ENCODE measurements at places on chromosomes 7 and 10.

GRCh38 chr10:6162589-6163356 lies 40.0 kb upstream of the PFKFB3 start:
- DNase-seq: peak; percentile 30

DNA sequence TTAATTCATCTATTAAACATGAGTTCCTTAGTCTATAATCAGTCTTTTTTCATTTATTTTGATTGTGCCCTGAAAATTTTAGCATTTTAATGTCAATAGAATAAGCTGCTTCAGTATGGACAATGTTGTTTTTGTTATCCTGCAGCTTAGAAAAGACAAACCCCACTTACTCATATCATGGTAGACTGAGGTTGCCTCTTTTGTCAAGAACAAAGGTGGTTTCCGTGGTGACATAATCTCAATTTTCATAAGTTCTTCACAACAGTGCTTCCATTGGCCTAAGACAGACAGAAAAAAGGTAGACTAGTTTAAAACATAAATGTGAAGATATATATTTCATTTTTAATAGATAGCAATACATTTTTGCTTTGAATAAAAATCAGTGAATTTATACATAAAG lies 69.1 kb downstream of the RTKN2 start:
- DNase-seq: no peak

- no peak for DNase-seq
These were observed 23.6 kb upstream of the FGL2 start for GRCh38 chr7:77223261-77223660.

GRCh38 chr7:135853499-135853898 lies 104.9 kb upstream of the FAM180A start:
- DNase-seq: no peak

- DNase-seq: no peak
These were observed 221.0 kb upstream of the FZD1 start for GRCh38 chr7:91043186-91043585.

- no peak for DNase-seq
These were observed 135.7 kb downstream of the AVL9 start for GRCh38 chr7:32631021-32631420.

DNA sequence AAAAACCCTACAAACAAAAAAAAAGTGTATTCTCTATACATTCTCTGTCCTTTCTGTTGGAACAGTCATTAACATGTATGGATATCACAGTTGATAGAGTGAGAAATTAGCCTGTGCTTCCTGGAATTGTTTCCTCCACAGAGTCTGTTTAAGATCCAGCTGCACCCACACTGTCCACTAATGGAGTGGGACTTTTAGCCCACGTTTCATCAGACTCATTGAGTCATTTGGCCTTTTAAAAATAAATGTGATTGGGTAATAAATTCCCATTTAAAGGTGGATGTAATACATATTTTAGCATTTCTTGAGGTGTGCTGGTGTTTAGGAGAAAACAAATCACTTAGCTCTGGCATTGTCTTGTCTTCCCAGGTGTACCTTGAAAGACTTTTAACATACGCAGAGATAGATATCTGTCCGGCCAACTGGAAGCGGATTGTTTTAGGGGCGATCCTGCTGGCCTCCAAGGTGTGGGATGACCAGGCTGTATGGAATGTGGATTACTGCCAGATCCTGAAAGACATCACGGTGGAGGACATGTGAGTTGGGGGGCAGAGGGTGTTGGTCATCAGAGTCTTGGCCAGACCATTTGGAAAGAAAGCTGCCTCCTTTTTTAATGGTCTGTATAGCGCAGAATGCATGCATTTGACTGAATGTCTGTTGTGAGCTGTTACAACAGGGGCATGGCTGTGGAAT lies 52.3 kb upstream of the GJD4 start:
- no peak for DNase-seq

- no peak for DNase-seq
These were observed 18.3 kb downstream of the ZDHHC16 start for GRCh38 chr10:97464226-97464625.

GRCh38 chr10:117964536-117964935 lies 82.2 kb downstream of the RAB11FIP2 start:
- DNase-seq: no peak

DNA sequence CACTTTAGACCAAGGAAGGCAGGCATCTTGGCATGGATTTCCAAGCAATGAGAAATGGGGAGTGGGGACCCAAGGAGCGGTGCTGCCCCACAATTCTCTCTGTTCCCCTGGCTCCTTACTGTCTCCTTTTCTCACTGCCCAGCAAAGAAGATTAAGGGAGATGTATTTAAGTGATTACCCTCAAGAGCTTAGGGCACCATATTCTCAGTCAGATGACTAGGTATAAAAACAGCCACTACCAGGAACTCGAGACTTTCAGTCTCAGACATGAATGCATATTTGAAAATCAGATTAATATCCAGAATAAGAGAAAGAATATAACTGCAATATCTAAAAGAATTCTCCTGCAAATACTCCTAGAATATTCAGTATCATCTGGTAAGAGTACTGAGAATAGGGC lies at the start of gene ABLIM1:
ABLIM1 (minus strand) TSS at position 101 of the 400 bp plus-strand sequence; CDS start at position 26, 75 bp downstream.
- DNase-seq: no peak

DNA sequence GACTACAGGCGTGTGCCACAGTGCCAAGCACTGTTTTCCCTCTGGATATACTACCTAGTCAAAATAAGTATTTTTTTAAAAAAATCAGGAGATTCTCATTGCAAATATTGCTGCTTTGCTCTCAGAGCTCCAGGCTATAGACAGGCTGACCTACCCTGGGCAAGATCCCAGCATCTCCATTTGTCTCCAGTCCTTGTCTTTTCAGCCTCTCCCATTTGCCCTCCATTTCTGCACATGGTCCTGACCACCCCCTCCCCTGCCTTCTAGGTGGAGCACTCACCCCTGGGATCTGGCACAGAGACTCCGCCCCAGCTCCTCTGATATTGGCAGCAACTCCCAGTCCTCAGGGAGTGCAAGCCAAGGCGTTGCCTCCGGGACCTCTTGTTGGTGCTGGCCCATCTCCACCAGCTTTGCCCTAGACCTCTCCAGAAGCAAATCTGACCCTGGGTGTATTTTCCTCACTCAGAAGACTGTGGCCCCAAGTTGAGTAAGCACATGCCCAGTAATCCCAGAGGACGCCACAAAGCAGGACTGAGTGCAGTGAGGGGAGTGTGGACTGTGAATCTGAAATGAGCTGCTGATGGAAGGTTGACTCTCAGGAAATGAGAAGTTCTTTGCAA lies 120.6 kb downstream of the MTPAP start:
- DNase-seq: no peak

DNA sequence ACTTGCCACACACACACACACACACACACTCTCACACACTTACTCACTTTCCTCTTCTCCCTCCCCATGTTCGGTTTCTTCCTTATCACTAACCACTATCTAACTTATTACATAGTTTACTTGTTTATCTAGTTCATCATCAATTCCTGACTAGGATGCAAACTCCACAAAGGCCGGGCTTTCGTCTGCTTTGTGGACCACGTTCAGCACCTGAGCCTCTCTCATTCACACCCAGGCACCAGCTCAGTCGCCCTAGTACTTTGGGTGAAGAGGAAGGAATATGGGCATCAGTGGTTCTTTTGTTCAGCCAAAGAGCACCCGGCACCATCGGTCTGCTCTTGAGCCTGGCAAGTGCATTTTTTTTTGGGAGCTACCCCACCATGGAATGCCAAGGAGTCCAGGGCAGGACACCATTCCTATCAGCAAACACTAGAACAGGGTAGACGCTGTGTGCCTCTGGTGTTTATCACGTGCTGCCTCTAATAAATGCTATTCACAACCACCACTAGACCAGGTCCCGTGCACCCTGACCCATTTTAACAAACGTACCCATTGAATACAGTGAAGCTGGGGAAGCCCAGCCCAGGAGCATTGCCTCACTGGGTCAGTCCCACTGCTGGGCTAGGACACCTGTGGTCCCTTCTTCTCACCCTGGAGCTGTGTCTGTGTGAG lies 2.2 kb downstream of the C10orf67 start:
- no peak for DNase-seq

DNA sequence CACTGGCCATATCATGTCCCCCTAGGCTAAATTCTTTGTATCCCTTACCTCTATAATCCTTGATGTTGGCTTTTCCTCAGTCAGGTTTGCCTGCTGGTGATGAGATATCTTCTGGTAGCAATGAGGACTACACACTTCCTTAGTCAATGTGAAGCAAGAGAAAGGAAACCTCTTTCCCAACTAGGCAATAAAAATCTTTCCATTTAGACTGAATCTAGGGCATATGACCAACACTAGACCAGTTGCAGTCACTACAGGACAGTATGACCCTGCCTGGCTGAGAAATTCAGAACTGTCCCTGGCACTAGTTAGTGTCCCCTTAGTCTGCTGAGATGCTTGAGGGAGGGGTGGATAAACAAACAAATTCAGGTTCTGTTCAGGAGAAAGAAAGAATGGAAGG lies 142.6 kb downstream of the RNLS start:
- DNase-seq: no peak

DNA sequence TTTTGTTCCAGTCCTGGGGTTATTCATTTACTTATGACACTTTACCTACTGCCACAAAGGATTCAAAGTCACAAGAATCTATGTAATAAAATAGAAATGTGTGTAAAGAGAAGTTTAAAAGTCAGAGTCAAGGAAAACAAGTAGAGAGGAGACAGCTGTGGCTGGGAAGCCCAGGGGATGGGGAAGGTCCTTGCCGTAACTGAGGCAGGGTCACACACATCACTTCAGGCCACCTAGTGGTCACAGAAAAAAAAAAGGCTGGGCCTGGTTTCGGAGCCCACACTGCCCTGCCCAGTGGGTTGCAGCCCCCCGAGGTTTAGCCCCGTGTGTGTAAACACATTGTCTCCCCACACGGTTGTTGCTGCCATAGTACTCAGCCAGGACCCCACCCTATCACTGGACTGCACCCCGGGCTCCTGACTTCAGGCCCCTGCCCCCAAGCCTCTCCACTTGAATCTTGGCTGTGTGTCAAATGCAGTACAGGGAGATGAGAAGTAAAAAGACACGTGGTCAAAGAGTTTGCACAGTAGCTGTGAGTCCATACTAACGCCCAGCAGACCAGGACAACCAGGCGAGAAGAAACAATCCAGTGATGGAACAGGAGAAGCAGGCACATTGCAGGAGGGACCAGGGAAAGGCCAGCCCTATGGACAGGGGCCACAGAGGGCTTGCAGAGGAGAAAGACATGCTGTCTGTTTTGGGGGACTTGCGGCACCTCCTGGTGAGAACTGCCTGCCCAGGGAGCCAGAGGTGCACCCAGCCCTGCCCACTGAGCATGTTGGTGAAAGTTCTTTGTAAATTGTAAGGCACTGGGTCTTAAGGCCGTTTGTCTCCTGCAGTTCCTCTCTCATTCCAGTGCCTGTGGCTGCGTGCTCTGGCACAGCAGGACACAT lies 91.4 kb upstream of the MACROH2A2 start:
- peak; percentile 10 for DNase-seq

DNA sequence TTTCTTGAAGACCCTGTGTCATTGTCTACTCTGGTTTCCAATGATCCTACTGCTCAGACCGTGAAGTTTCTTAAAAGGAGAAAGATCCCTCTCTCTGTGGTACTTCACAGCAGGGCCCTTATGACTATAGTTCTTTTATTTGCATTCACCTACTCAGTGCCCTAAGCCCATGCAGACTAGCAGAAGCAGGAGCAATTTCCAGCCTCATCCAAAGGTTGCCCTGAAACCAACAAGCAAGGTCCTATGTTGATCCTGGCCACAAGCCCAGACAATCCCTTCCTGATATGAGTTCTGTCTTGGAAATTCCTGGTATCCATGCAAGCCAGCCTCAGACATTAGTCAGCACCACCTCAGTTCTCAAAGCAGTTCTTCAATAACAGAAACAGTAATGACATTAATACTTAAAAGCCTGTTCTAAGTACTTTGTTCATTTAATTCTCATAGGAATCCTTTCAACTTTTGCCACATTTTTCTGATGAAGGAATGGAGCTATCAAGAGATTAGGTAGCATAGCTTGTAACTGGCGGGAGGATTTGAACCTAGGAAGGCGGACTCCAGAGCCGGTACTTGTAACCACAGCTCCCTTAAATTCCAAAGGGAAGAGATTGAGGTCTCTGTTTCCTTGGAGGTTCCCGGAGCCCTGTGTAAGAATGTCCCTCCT lies 58.1 kb upstream of the ST8SIA6 start:
- peak; percentile 61 for DNase-seq

GRCh38 chr10:71312811-71313789 lies 6.0 kb upstream of the SLC29A3 start:
- peak; percentile 45 for DNase-seq

DNA sequence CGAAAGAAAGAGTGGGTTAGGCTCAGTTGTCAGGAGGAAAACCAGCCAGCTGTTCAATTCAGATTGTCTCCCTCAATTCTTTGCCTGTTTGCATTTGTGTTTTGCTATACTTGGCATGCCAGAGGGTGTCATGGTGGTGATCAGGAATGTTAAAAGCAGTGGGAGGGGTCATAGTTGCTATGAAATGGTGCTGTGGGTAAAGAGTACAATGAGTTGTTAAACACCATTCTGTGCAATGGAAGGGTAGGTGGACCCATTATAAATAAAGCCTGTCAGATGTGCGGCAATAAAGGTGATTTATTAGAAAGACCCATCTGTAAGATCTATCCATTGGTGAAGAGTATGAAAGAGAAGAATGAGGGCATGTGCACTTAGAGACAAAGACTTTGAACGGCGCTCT lies 82.2 kb downstream of the MRPL32 start:
- no peak for DNase-seq

- DNase-seq: no peak
These were observed 327.6 kb upstream of the COBL start for GRCh38 chr7:51644216-51644615.

DNA sequence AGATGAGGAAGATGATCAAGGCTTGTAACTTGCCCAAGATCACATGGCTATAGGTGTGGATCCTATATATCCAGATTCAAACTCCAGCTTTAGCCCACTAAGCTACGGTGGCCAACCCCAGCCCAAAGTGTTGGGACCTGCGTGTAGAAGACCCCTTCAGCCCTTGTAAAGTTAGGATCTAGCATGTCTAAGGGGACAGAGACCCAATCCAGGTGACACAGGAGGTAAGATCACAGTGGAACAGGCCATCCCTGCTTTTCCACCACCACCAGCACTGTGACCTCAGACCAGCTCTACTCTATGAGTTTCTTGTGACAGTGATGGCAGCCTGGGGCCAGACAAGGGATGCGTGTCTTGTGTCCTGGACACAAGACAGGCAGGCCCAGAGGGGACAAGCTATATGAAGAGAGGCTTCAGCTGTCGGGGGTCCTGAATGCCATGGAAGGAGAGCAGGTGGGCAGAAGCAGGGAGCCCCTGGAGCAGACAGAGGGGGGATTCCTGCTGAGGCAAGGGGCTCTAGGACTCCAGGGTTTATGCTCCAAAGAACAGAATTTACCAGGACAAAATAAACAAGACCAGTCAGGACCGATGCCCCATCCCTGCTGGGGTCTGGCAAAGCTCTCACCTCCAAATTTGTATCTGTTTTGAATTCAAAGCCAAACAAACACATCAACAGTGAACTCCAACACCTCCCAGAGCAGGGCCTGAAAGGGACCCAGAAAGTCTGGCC lies 10.4 kb downstream of the GPRIN2 start:
- peak; percentile 13 for DNase-seq

GRCh38 chr7:41809940-41810576 lies 107.2 kb upstream of the INHBA start:
- DNase-seq: no peak
